Stimulated activated CD8-positive, alpha-beta memory T cell treated with anti-CD3 and anti-CD28 coated beads, Interleukin-7, amount 100 ng/mL, for 48 hours (primary cell): ENCODE measurements at places on chromosomes 12 and 14.
A peak's percentile ranks its signal among the peaks of the same experiment; 100 is the strongest.

DNA sequence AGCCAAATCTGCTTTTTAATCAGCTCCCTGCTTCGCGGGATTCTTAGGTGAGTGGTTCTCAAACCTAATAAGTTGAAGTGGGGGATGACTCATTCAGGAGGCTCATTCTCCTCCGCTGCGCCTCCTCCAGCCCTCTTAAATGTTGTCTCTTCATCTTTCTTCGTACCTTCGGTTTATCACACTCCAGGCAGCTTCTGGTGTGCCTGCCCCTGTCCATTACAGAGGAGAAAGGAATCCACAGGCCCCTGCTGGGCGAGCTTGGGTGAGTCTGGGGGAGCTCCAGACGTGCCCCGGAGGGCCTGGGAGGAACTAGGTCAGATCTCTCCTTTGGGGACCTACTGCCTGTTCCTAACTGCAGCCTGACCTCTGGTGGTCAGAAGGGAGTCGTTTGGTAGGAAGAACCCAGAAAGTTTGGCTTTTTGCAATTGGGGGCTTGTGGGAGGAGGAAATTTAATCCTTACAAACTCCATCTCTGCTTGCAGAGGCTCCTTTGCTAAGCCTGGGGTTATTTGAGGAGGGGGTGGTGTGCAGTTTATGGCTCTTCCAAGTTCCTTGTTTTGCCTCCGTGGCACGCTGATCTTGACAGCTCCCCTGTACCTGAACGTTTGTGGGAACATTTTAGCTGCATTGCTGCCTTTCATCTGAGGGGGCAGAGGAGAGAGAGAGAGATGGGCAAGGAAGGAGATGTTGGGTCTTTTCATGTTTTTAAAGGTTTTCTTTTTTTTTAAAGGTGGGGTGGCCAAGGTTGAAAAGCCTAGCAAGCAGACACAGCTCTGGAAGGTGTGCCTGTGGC is 84.1 kb upstream of the GNG2 start:
- DNase-seq: no peak

GRCh38 chr14:77083082-77083481 is 15.0 kb upstream of the CIPC start:
- DNase-seq: no peak

DNA sequence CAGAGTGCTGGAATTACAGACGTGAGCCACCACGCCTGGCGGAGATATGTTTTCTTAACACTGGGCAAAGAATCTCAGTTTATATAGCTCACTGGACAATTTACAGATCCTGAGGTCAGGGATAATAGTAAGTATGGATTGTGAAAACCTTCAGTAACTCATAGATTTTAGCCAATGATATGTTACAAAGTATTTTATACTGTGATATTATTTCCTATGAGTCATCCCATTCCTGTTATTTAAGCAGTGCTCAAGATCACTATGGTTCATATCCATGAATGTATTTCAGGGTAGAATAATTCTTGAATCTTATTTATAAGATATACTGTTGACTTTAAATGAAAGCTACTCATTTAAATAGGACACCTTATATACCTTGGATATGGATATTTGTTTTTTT is 107.2 kb downstream of the RAD51B start:
- no peak for DNase-seq

GRCh38 chr14:90820958-90821357 is 4.7 kb upstream of the TTC7B start:
- peak; percentile 77 for DNase-seq

DNA sequence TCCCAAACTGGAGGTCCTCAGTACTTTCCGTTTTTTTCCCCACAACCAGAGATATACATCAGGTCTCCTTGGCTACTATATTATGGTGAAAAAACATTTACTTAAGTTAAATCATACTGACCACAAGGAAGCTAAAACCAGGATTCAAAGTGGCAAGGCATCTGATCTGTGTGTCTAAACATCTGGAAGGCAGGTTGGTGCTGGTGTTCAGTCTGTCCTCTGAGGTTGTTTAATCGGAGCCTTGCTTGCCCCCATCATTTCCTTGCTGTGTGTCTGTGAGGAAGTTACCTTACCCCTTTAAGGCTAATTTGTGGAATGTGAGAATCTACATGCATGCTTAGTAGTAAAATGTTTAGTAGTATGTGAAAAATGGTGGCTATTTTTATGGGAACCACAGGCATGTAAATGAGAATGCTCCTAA is 75.6 kb downstream of the GALNT4 start:
- no peak for DNase-seq

DNA sequence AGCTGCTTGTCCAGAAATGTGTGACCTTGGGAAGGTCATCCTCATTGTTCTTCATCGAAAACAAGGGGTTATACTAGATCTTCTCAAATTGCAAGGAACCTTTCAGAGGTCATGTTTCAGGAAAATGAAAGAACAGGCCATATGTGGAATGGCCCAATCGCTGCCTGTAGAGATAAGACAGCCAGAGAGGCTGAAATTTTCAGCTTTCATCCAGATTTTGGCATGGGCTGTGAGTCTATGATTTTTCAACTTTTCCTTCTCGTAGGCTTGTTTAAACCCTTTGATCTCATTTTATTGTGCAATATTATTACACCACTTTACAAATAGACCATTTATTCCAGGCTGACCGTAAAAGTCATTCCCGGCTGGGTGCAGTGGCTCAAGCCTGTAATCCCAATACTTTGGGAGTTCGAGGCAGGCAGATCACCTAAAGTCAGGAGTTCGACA is 17.1 kb upstream of the ATXN2 start:
- no peak for DNase-seq

GRCh38 chr14:21974741-21975140 is 301.1 kb upstream of the OR4E1 start:
- no peak for DNase-seq

DNA sequence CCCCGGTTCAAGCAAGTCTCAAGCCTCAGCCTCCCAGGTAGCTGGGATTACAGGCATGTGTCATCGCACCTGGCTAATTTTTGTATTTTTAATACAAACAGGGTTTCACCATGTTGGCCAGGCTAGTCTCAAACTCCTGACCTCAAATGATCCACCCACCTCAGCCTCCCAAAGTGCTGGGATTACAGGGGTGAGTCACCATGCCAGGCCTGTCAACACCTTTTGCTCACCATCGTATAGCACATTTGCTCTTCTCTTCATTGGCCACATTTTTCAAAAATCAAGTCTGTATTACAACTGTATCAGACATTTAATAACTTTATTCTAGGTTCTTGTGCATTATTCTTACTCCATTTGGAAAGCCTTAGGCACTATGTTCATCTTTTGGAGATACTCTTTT is 50.3 kb downstream of the BCAT1 start:
- DNase-seq: no peak

- DNase-seq: no peak
Observed at GRCh38 chr12:53986686-53987483, 1.9 kb downstream of the HOXC10 start.

DNA sequence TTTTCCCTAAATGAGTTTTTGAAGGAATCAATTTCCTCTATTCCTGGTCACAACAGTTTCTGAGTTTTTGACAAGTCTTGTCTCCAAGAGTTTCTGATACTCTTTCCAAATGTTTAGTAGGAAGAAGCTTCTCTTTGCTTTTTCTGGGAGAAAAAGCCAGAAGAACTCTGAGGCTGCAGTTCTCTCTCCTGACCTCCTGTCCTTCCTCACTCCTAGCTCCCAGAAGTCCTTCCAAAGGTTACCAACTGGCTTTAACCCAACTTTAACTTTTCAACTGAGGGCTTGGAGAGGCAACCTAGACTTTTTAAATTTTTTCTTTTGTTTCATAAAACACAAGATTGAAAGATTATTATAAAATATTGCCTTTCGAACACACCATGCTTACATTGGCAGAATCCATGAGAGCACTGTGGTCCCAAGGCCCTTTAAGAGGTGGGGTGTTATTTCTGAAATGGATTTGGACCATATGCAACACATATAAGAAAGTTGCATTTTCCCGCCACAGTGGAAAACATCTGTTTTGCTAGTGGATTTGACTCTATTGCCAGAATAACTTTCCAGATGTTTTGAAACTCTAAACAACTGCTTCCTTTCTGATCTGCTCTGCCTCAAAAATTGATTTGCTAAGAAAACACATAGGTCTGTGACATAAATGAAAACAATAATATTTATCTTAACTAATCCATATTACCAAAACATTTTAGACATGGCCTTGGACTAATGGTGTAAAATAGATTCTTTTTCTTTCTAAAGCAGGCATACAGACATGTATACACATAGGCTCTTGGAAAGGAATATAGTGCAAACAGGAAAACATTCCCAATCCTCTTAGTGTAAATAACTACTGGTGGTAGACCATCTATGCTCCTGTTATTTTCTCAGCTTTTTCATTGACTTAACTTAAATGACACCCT is 22.3 kb upstream of the EPS8 start:
- no peak for DNase-seq

DNA sequence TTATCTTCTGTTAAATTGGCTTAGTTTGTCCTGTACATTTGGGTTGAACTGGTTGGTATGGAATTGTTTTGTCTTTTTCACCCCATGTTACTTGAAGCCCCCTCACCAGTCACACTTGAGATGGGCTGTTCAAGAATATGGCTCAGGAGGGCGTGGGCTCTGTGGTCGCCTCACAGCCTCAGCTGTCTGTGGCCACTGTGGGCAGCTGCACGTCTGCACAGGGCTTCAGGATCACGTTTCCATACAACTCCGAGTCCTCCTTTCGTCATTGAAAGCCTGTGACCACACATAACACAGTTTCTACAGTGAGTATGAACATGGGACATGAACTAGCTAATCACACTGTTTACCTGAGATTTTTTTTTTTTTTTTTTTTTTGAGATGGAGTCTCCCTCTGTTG is 81.3 kb downstream of the MOK start:
- DNase-seq: no peak

GRCh38 chr12:121013715-121014114 is 2.6 kb downstream of the C12orf43 start:
- no peak for DNase-seq

DNA sequence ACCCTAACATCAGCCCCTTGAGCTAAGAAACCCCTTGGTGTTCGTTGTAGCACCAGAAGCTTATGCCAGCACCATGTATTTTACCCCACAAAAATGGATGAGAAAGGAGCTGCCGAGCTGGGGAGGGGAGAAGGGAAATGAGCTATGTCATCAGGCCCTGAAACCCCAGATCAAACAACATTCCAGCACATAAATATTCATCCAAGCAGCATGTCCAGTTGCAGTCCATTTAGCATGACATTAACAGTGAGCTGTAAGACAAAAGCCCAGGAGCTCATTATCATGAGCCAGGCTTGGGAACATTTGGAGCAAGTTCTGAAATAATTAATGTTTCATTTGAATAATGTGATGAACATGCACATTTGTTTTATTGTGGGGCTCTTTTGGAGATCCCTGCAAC is 630.1 kb upstream of the TMEM132C start:
- DNase-seq: no peak

- DNase-seq: no peak
Observed at GRCh38 chr14:41663473-41663850, 56.8 kb downstream of the LRFN5 start.

DNA sequence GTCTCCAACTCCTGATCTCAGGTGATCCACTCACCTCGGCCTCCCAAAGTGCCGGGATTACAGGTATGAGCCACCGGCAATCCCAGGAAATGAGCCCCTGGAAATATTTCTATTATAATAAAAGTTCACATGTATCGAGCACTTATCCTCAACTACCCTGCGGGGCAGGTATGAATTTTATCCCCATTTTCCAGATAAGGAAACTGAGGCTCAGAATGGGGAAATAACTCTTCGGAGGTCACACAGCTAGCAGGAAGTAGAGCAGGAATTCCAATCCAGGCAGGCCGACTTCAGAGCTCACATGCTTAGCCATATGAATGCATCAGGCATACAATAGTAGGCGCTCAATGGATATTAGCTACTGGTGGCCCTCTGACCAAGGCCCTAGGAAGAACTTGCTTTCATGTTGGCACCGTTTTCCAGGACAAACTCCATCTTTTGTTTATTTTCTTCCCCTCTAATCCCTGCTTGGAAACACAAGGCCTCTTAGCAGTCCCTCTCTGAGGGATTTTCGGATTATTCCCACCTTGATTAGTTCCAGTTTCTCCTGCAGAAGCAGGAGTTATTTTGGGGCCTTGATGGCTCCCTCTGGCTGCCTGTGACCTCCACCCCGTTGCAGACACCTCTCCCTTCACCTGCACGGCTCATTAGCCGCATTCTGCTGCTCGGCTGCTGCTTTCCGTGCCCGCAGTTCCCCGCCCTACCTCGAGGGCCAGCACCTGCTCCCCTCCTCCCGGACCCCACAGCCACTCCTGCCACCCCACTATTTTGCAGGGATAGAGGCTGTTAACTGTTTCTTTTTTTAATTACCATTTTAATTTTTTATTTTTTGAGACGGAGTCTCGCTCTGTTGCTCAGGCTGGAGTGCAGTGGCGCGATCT is 18.7 kb upstream of the POP5 start:
- no peak for DNase-seq

GRCh38 chr12:98736352-98737321 is 91.5 kb downstream of the APAF1 start:
- no peak for DNase-seq

DNA sequence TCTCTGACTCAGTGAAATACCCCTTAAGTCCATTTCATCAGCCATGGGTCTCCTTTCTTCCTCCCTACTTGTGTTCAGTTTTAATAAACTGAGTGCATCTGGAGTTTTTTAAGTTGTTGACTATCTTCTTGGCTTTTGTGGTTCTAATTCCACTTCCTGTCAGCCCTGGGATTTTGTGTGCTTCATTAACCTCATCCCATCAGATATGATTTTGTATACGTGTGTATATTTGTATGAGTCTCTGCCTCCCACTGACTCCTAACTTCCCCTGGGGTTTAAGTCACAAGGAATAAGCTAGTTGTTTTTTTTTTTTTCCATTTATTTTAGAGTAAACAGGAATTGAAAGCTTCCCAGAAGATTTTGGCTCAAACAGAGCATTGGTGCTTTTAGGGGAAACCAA is 62.7 kb downstream of the TTLL5 start:
- DNase-seq: no peak

- peak; percentile 55 for DNase-seq
Observed at GRCh38 chr12:104569346-104570173, 112.8 kb downstream of the CHST11 start.
